ENCODE measurements at places on chromosomes 16 and 17. TPM values are rescaled to one million over a fixed set of nuclear protein-coding genes. Genes with fewer than 3 reads are reported as not detected.

DNA sequence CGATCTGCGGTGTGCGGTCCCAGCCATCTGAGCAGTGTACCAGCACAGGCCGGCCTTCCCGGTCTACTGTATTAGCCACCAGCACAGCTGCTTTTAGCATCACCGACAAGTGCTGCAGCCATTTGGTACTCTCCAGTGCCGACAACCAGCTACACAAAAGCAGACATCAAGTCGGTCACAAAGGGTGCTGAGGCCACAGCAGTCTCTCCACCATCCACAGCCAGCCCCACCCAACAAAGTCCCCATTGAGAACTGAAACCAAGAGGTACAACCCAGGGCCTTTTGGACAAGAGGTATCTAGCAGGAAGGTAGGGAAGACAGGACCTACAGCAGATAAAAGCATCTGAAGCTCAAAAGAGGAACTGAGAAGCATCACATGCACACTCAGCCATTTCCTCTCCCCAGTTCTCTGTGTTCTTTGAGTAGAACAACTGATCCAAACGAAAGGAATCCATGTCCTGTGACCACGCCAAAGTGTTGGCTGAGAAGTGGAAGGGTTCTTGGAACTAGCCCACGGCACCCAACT lies 9.5 kb downstream of the MTMR4 start:
- H3K36me3 ChIP-seq, result no peaks in the 10 kb centered on the region
- no peaks in the 10 kb centered on the region for H3K4me1 ChIP-seq
- no peak overlapping the region for H3K4me3 ChIP-seq
- H3K27me3 ChIP-seq, result no peaks in the 10 kb centered on the region

DNA sequence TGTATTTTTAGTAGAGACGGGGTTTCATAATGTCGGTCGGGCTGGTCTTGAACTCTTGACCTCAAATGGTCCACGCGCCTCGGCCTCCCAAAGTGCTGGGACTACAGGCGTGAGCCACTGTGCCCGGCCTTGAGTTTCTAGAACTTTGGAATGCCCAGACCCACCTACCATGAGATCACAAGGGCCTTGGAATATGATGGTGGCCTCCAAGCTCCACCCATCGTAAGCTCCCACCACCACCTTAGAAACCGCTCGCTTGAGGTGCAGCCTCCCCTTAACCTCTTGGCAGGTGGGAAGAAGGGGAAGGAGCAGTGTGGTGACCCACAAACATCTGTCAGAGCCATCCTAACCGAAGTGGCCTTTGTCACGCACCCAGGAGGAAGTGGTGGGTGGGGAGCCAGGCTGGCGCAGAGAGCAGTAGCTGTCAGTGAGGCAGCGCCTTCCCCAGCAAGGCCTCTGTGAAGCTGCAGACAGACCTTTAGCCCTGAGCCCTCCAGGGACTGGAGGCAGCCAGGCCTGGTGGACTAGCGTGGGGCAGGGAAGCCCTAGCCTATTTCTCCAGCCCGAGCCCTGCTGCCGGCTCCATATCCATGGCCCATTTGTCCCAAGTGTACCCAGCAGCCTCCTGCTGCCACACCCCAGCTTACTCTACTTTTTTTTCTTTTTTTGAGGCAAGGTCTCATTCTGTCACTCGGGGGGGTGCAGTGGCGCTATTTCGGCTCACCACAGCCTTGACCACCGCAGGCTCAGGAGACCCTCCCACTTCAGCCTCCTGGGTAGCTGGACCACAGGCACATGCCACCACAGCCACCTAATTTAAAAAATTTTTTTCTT lies 13.1 kb upstream of the SEPHS2 start:
- H3K4me1 ChIP-seq, result no peaks in the 10 kb centered on the region
- no peaks in the 10 kb centered on the region for H3K27me3 ChIP-seq
- no peaks in the 10 kb centered on the region for H3K36me3 ChIP-seq
- DNase-seq, result no peak
- H3K4me3 ChIP-seq, result no peak overlapping the region

DNA sequence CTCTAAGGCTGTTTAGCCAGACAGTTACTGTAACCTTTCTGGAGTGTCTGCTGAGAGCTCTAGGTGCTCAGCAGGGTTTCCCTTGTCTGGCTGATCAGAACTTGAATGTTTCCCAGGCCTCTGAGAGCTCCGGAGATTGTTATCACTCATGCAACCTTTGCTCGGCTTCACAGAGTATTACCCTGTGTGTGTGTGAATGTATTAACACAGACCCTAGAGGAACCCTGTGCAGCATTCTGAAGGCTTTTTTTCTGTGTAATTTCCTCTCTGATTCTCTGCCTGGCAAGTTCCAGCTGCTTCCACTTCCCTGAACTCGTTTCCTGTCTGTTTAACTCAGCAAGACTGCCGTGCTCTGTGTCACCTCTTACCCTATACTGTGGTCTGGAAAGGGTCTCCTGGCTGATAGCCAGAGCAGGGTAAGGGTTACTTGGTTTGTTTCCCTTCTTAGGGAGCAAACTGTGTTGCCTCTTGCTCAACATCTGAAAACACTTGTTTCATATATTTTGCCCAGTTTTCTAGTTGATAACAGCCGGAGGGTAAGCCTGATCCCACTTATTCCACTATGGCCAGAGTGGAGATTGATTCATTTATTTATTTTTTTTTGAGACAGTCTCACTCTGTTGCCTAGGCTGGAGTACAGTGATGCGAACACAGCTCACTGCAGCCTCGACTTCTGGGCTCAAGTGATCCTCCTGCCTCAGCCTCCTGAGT lies 21.7 kb downstream of the PRMT7 start:
- DNase-seq, result peak; percentile 36
- H3K4me1 ChIP-seq, result no peaks in the 10 kb centered on the region
- H3K36me3 ChIP-seq, result no peaks in the 10 kb centered on the region
- no peak overlapping the region for H3K4me3 ChIP-seq
- peak overlapping the region; percentile 9 for H3K27ac ChIP-seq

DNA sequence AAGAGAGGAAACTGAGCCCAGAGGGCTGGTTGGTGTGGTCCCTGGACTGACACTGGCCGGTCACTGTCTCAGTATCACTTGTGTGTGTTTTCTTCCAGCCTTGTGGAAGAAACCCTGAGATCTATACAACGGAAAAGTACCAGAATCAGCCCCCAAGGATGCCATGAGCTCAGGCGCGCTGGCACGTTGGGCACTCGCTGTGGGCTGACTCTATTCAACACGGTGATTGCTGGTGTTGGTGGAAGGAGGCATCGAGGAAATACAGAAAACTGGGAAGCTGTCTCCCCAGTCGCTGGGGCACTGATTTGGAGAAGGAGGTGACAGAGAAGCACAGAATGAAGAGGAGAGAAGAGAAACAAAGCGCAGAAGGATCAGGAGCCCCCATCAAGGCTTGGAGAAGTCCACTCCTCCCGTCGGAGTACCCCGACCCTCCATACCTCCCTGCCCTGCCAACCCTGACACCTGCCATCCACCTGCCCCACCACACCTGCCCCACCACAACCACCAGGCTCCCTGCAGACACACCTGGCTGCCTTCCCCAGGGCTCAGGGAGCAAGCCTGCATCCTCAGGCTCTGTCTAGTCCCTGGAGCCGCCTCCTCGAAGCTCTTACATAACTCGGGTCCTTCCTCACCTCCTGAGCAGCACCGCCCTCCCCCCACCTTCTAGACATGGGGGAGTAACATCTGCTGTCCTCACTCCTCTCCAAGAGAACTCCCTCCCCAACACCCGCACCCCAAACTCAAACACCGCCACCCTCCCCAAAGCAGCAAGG lies 66.5 kb downstream of the RBFOX3 start:
- H3K36me3 ChIP-seq, result no peaks in the 10 kb centered on the region
- H3K4me1 ChIP-seq, result no peaks in the 10 kb centered on the region
- DNase-seq, result no peak
- no peaks in the 10 kb centered on the region for H3K27me3 ChIP-seq
- no peak overlapping the region for H3K27ac ChIP-seq
- H3K4me3 ChIP-seq, result no peak overlapping the region

DNA sequence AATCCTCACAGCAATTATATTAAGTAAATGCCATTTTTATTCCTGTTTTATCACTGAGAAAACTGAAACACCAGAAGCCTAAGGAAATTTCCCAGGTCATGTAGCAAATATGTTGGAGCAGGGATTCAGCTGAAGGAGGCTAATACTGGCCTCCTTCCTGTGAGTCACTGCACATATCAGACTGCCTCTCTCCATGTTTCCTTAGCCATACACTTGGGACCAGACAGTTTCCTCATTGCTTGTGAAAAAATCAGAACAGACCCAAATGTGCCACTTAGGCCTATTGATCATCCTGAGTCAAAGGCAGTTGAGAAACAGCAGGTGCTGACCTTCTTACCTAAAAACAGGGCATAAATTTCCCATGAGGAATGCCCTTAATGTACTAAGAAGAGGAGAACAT lies 18.9 kb upstream of the ELAC2 start:
- no peaks in the 10 kb centered on the region for H3K27me3 ChIP-seq
- no peak overlapping the region for H3K27ac ChIP-seq
- H3K4me3 ChIP-seq, result no peak overlapping the region
- no peaks in the 10 kb centered on the region for H3K36me3 ChIP-seq
- no peak for DNase-seq
- H3K4me1 ChIP-seq, result no peaks in the 10 kb centered on the region

Gene PLCD3
- total RNA-seq, result 13.3 TPM

All from uterus (tissue), 4 donors.